Epithelial cell of umbilical artery (primary cell): ENCODE measurements at places on chromosomes 3 and 15. TPM values are rescaled to one million over a fixed set of nuclear protein-coding genes. Genes with fewer than 3 reads are reported as not detected.

The SST gene
- total RNA-seq: not detected in 2 replicates

The SLCO2A1 gene
- total RNA-seq: 0.15 and 0.65 TPM in 2 replicates

The TM4SF4 gene
- total RNA-seq: not detected in 2 replicates

The A4GNT gene
- total RNA-seq: not detected in 2 replicates

The ST6GAL1 gene
- 47.4 and 80.7 TPM in 2 replicates for total RNA-seq

The ATP13A5 gene
- not detected in 2 replicates for total RNA-seq

The RARB gene
- 10.5 and 31.2 TPM in 2 replicates for total RNA-seq

The ZNF609 gene
- total RNA-seq: 15.9 and 21.7 TPM in 2 replicates

The ZNF660 gene
- 0.61 and 0.65 TPM in 2 replicates for total RNA-seq

The SGO1 gene
- total RNA-seq: 7.5 and 9.3 TPM in 2 replicates

The PRKAR2A gene
- total RNA-seq: 42.2 and 86.3 TPM in 2 replicates

The ATP13A4 gene
- not detected in 2 replicates for total RNA-seq

The ACOX2 gene
- total RNA-seq: 1.3 and 1.7 TPM in 2 replicates

The SAMMSON gene
- not detected in 2 replicates for total RNA-seq

The ITIH3 gene
- total RNA-seq: not detected in 2 replicates

The DAZL gene
- not detected in 2 replicates for total RNA-seq

The TUBGCP4 gene
- total RNA-seq: 12.7 and 17.9 TPM in 2 replicates

The P2RY12 gene
- not detected in 2 replicates for total RNA-seq

The CYP1A2 gene
- total RNA-seq: not detected in 2 replicates

The FETUB gene
- total RNA-seq: not detected in 2 replicates

The WWTR1 gene
- total RNA-seq: 138 and 147 TPM in 2 replicates

The CCDC39 gene
- not detected in 2 replicates for total RNA-seq

The LXN gene
- 91.6 and 126 TPM in 2 replicates for total RNA-seq

The CCDC54 gene
- total RNA-seq: not detected in 2 replicates

The P2RY1 gene
- total RNA-seq: 0.30 and 1.3 TPM in 2 replicates

The SMAD6 gene
- 12.2 and 21.4 TPM in 2 replicates for total RNA-seq

The GOLGA8M gene
- 1.9 TPM in 1 of 2 replicates, not detected in the other for total RNA-seq

The SCN11A gene
- under 0.01 TPM in 1 of 2 replicates, not detected in the other for total RNA-seq

The TBL1XR1 gene
- total RNA-seq: 98.1 and 154 TPM in 2 replicates

The PTPN9 gene
- total RNA-seq: 15.3 and 15.7 TPM in 2 replicates

The FBXL22 gene
- total RNA-seq: under 0.01 TPM in 1 of 2 replicates, not detected in the other

The TLR9 gene
- total RNA-seq: not detected in 2 replicates

The GPR160 gene
- total RNA-seq: 0.97 and 1.2 TPM in 2 replicates

The RHOA gene
- 816 and 821 TPM in 2 replicates for total RNA-seq

The GOLGA8S gene
- under 0.01 and 0.15 TPM in 2 replicates for total RNA-seq

The AP4E1 gene
- total RNA-seq: 9.4 and 11.1 TPM in 2 replicates

The EXD1 gene
- not detected in 2 replicates for total RNA-seq
